ENCODE measurements at places on chromosomes 12 and 14.

DNA sequence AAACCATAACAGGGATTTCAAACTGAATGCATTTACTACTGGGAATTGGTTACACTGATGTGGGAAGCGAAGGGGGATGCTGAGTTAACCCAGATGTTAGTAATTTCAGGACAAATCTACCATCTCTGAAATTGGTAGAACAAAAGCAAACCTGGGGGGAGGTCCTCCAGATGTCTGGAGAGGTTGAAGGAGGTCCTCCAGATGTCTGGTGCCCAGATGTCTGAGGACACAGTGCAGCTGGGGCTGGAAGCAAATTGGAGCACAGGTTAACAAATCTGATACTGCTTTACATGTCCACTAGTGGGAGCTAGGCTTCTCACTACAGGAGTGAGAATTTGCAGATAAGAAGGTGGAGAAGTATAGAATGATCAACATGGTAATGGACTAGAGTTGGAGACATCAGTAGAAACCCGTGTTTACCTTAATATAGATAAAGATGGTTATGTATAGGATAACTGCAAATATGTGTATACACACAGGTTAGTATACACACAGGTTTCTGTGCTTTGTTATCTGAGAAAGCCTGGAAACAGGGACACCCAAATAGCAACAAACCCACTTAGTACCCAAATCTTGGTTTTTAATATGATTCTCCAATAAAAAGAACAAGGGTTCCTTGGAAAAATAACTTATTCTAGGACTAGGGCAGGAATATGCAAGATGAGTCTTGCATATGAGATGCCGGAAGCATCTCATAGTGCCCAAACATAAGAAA, 162.5 kb downstream of the C12orf50 start:
- no peak for DNase-seq

DNA sequence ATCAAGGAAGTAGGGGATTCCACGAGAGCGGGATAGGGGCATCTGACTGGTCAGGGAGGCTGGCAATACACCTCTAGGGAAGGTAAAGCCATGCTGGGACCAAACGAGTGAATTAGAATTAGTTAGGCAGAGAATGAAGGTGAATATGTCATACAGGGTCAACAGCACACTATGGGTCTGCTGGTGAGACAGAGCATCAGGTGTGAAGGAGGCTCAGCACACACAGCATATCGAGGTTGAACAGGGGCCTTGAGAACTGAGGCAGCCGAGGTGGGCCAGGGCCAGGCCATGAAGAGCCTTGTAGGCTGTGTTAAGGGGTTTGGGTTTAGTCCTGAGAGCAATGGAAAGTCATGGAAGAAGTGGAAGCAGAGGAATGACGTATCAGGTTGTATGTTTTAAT, 137.8 kb downstream of the PRKCH start:
- no peak for DNase-seq

- no peak for DNase-seq
Measured at GRCh38 chr14:64507376-64508156, 3.0 kb downstream of the ZBTB1 start.

GRCh38 chr14:68748691-68749090, 44.2 kb downstream of the ZFP36L1 start:
- no peak for DNase-seq

DNA sequence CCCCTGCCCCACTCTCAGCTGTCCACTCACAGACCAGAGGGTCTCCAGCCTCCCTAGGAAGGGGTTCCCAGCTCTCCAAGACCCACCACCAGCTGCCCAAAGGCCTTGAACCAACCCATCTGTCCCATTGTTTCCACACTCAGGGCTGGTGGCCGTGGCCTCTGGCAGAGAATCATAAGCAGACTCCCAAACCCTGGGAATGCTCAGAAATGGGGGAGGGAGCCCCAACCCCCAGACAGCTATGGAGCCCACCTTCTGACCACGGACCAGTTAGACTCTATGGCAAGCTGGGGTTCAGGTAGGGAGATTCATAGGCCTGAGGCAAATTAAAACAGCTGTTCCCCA, 280.0 kb downstream of the DPF3 start:
- no peak for DNase-seq

DNA sequence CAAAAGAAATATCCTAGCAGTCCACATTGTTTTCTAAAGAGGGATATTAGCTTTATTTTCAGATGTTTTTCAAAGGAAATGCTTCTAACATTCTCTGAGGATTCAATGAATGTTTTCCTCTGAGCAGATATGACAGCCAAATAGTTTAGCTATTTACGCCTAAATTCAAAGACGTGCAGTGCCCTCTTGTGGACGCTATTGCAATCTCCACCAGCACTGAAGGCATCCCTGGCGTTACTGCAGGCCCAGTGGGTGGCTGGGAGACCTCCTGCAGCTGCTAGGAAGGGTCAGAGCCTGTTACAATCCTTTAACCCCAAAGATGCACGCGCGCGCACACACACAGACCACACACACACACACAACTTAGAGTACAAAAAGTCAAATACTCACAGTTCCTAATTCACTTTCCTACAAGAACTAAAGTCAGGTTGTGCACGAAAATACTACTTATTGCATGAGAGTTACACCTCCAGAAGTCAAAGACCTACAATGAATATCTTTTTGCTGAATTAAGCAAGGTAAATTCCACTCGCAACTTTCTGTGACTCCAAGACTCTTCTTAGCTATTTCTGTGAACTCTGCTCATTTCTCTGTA, 589.3 kb upstream of the TMEM132C start:
- DNase-seq = no peak

DNA sequence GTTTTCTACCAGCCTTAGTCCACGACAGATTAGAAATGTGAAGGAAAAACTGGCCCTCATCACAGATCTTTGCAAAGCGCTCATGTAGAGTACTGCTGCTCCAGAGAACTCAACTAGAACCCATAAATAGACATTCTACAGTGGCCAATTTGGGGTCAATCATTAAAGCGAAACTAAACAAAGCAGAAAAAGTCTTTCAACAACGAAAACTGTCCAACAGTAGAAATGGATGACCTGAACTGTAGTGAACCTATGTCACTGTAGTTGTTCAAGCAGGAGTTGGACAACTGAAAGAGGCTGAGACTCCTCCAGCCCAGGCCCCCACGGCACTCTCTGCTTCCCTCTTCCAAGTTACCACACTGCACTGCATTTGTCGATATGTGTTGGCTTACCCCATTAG, 472.6 kb downstream of the BCAT1 start:
- no peak for DNase-seq

DNA sequence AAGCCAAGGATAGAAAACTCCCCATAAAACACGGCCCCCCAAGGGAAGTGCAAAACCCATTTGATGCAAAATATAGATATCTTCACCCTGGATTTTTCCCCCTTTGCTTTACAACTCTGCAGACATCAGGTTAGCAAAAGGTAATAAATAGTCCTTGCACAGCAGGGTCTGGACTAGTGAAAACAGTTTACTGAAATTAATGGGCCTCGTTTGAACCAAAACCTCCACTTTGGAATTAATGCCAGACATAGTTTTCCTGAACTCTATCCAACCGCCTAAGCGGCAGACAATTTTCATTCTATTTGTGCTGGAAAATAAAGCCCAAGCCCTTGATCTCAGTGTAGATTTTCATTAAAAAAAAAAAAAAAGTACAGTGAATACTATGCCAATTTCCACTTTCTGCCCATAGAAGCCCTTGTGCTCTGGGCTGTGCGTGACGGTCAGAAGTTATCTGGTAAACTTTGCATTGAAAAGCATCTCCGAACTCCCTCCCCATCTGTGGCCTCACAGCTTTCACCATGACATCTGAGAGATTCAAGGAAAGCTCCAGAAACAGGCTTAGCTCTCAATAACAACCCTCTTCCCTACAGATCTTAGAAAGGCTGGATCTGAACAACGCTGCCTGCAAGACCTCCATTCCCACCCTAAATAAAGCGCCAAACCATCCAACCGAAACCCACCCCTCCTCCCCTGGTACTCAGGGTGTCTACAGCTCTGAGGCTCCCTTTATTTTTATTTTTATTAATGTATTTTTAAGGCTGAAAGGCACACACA, 11.0 kb upstream of the IRF2BPL start:
- DNase-seq = no peak

GRCh38 chr14:64510825-64511671, 6.5 kb downstream of the ZBTB1 start:
- DNase-seq = peak; percentile 53
